ENCODE measurements at places on chromosomes 1 and 21.

GRCh38 chr1:157371221-157371620 lies 181.1 kb downstream of the FCRL5 start:
- DNase-seq, result no peak

DNA sequence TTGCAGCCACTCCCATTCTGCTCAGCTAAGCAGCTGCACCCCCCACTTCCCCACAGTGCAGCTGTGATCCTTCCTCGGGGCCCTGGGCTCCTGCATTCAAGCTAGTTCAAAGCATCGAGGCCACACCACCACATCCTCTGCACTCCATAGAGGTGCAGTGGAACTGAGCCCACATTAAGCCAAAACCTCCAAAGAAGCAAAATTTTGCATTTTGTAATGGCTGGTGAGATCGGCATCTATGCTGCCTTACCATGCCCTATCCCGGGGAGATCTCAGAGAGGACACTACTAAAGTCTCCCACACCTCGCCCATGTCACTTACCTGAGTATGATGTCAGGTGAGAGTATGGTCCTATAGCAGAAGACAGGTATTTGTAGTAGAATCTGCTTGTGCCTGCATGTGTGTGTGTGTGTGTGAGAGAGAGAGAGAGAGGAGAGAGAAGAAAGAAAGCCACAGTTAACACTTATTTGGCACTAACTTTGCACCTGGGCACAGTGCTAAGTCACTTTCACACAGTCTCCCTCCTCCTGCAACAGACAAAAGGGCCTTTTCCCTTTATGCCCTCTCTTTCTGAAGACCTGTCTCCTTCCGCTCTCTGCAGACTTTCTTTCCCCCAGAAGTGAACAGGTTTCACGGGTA lies 89.8 kb downstream of the KIF14 start:
- DNase-seq, result no peak

DNA sequence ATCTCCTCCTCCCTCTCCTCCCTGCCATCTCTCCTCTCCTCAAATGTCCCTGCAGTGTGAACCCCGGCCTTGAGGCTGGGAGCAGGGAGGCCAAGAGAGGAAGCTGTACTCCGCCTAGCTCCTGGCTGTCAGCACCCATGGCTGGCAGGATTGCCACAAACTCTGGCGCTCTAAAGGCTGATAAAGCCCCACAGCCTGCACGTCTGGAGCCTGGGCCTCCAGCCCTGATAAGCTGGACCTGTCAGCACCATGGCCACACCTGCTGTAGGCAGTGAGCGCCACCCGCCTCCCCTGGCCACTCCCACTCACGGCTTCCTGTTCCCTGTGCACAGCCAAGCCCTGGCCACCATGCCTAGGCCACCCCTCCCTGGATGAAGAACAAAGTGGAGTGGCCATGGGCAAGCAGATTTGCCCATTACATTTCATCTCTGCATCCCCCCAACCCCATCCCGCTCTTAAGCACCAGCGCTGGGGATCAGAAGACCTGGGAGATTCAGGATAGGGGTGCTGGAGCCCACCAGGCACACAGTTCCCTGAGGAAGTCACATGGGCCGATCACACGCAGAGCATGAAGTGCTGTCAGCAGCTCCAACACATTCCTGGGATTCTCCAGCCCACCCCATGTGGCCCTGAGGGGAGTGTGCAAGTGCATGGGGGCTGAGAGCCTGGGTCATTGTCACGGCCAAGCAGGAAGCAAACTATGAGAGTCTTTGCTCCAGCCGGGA lies 24.2 kb upstream of the NPPB start:
- DNase-seq, result no peak

- no peak for DNase-seq
These were observed 146.8 kb downstream of the ZBTB18 start for GRCh38 chr1:244197851-244198375.

DNA sequence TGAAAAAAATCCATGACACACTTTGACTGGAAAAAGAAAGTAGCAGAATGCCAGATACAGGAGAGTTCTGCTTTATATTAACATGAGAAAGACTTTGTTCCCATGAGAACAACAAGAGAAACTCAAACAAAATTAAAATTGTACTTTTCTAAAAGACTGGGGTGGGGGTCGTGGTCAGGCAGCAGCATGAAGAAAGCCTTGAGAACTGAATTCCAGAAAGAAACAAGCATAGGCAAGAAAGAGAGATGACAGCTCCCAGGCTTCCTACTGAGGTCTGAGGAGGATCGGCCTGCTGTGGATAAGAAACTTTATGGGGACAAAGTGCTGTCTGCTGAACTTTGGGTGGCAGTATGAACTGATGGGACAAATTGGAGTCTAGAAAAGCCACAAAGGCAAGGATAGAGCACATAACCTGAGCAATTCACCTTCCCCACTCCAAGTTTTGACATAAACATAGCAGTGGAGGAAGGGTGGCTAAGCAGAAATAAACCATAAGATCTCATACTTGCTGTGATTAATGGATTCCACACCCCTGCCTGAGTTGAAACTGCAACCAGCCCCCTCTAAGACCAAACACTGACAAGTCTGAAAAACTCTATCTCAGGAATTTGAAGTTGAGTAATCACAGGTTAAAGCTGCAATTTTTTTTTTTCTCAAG lies 43.7 kb downstream of the COL6A1 start:
- DNase-seq, result no peak

DNA sequence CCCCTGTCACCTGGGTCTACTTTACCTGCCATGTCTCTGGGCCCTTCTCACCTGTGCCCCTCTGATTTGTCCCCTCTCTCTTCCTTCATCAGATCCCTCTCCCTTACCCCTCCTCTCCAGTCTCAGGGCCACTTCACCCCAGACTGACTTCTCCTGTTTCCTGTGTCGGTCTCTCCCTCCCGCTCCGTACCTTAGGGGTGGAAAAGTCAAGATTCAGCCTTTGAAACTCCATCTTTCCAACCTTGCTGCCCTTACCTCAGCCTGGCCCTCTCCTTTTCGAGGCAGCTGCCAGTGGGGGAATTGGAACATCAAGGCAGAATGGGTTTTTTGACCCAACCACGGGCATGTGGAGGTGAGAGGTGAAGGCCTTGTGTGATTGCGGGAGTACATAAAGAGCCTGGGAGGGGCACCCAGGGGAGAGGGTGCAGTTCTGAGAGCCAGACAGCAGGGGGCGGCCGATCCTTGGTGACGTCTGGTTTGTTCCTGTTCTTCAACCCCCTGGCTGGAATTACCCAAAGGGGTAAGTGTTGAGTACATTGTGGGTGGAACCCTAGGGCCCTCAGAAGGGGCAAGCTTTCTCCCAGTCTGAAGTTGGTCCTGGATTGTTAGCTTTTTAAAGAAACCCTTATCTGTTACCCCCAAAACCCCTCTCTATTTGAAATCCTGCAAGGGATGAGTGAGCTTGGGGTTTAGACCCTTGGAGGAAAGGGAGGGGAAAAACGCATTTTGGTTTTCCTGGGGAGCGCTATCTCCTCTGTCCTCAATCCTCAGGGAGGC lies 12.3 kb upstream of the DMBX1 start:
- DNase-seq, result peak; percentile 11

DNA sequence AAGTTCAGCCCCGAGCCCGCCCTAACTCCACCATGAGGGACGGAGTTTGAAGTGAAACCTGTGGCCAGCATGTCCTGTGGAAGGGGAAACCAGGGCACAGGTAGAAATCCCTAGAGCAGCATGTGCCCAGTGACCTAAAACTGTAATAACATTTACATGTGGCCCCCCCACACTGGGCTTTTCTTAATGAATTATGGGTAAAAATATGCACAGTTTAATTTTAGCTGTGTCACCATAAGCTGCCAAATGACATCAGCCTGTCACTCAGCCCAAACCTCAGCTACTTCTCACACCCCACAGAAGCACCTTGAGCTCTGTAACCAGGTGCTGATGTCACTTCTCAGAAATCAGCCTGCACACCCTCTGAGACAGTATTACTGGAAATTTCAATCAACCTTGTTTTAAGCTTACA lies 50.0 kb upstream of the SLC19A1 start:
- DNase-seq, result no peak

DNA sequence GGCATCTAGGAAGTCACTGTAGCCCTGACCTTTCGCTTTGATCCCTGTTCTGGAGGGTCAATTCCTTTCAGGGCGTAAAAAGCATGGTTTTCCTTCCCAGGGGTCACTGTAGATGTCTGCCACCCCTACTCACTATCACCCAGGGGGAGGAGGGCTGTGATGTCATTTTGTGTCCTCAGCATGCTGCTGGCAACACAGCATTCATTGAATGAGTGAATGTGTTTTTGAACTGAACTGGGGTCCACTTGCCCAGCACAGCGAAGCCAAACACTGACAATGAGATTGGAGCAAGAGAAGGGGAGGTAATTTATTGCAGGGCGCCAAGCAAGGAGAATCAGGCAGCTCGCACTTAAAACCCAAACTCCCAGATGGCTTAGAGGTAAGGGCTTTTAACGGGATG lies 78.2 kb upstream of the PGBD5 start:
- DNase-seq, result no peak

DNA sequence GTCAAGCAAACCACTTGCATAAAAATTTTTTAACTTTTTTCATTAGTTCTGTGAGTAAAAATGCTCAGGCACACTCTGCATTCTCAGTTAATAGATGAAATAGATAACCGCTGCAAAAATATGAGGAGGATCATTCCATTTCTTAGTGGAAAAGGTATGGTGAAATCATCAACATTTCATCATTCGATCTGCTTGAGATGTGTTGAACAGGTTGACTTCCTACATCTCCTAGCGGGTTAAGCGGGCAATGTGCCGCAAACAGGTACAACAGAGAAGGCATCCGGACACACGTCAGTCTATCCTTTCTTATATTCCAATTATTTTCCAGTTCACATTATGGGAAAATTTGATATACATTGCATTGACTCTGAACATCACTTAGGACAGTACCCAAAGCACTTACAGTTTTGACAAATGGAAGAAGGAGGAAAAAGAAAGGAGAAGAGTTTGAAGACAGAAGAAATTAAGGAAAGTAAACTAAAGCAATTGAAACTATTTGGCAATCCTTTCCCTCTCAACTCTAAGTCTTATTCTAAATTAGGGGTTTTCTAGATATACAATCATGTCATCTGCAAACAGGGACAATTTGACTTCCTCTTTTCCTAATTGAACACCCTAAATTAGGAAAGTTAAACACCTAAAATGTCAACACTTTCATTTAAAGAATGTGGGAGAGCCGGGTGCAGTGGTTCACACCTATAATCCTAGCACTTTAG lies 33.5 kb downstream of the NIBAN1 start:
- DNase-seq, result no peak

DNA sequence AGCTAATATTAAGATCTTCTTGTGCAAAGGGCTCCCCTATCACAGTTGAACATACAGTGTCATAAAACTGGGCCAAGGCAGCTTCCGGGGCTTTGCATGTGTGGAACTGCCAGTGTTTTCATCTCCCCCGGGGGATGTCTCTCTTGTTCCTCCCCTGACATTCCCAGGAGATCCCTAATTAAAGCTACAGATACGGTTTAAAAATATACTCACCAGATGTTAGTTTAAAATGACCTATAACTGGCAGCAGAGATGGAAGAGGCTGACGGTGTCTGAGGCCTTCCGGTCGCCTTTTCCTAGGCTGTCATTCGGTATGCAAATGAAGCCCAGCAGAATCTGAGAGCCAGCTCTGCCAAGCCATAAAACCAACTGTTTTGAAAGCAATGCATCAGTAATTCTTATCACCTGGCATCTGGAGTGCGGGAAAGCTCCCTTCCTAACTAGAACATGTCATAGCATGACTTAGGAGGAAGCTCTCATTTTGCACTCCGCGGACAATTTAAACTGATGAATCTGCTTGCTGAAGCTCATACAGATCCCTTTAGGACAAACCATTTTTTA lies 436.5 kb upstream of the VAMP3 start:
- DNase-seq, result peak; percentile 11

DNA sequence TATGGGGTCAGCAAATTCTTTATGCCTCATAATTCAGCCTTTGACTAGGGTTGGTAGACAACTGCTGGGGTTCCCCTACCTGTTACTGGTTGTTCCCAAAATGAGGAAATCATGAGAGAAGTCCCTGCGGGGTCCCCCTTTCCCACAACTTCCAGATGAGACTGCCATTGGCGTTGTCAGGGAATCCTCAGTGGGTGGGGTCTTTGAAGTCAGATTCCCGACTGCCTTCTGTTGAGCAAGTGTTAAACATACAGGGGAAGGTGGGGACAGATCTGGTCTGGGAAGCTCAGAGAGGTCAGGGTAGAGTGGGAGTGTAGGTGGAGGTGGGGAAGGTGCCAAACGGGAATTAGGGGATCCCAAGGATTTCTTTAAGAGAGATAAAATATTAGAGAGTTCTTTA lies 14.7 kb downstream of the HSD3B2 start:
- no peak for DNase-seq

GRCh38 chr1:232322162-232322734 lies 307.7 kb downstream of the SIPA1L2 start:
- DNase-seq, result no peak

DNA sequence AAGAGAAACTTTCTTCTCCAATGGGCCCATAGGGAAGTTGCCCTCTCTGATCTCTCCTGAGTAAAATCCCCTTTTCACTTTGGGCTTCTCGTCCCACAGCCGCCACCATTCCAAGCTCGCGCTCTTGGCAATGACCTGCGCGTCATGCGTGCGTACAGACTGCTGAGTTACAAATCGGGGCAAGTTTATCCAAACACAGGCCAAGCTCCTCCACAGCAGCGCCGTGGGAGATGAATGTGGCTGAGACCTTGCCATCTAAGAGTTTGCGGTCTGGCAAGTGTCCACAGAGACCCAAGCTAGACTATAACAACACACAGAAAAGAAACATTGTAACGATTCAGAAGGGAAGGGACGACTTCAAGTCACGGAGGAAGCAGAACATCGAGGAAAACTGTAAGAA lies 116.3 kb upstream of the SOD1 start:
- DNase-seq, result peak; percentile 92

DNA sequence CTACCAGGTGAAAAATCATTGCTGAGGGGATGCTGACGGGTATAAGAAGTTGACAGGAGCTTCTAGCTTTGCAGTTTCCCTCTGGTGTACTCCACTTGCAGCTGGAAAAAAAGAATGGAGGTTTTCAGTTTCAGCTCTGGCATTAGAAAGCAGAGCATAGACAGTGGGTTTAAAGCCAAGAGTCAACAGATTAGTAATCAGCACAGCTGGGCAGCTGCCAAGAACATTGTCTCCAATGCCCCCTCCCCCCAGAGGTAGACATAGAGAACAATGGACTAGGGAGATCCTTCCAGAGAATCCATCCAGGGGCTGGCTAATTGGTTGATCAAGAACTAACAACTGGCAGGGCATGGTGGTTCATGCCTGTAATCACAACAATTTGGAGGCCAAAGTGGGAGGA lies 10.1 kb upstream of the ZBTB8B start:
- no peak for DNase-seq
